ENCODE measurements at places on chromosomes 3 and 15. TPM values are rescaled to one million over a fixed set of nuclear protein-coding genes. Genes with fewer than 3 reads are reported as not detected.
A peak's percentile ranks its signal among the peaks of the same experiment; 100 is the strongest.

The GOLGA8S gene
- 0.20 TPM for total RNA-seq

DNA sequence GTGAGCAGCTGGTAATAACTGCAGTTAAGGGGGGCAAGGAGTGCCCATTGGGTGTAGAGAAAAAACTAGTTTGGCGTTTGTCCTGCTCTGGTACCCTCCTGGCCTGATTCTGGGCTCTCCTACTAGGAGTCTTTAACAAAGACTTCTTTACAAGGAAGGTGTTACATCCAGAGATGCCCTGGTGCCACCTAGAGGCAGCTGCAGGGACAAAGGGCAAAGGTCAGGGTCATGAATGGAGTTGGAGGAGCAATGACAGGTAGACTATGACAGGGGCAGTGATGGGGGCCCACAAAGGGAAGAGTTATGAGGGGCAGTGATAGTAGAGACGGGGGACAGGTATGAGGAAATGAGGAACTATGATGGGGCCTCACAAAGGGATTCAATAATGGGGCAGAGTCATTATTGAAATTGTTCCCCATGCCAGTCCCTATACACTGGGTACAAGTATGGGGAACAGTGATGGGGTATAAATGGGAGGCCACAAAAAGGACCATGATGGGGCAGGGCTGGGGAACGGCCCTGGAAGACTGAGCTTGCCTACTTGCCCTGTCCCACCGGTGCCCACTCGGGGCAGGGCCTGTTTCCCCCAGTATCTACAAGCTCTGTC lies 7.9 kb downstream of the CCDC71 start:
- H3K27me3 ChIP-seq: no peaks in the 10 kb centered on the region
- H3K36me3 ChIP-seq: peaks cover 6% of the 10 kb centered on the region
- H3K4me1 ChIP-seq: no peaks in the 10 kb centered on the region
- H3K27ac ChIP-seq: no peak overlapping the region

GRCh38 chr15:78950902-78951840 lies 6.3 kb upstream of the CTSH start:
- no peaks in the 10 kb centered on the region for H3K27me3 ChIP-seq
- H3K27ac ChIP-seq: peak overlapping the region; percentile 80
- H3K4me3 ChIP-seq: no peak overlapping the region

DNA sequence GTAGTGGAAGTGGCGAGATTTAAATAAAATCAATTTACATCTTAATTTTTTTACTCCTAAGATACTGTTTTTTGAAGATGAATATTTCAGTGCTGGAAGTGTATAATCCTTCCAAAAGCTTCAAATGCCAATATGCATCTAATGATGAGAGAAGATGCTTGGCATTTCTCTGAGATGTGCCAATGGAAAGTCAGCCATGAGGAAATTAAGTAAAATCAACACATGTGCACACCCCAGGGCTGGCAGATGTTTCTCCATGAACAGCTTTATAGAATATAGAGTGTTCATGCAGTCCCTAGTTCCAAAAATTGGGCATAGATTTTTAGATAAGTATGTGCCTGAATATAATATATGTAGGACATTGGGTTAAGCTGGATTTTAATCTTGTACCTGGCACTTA lies 90.1 kb downstream of the CPNE4 start:
- H3K4me1 ChIP-seq: no peaks in the 10 kb centered on the region
- DNase-seq: no peak
- no peaks in the 10 kb centered on the region for H3K27me3 ChIP-seq
- no peaks in the 10 kb centered on the region for H3K36me3 ChIP-seq
- H3K27ac ChIP-seq: no peak overlapping the region

GRCh38 chr3:8574670-8575322 lies 69.8 kb downstream of the SSUH2 start:
- H3K4me3 ChIP-seq: no peak overlapping the region
- H3K36me3 ChIP-seq: peaks cover 14% of the 10 kb centered on the region
- no peak for DNase-seq
- H3K27me3 ChIP-seq: no peaks in the 10 kb centered on the region

The CACNA2D3 gene
- 7.3 TPM for total RNA-seq

The PEX5L gene
- total RNA-seq: 0.78 TPM

The RASGRF1 gene
- 105 TPM for total RNA-seq

DNA sequence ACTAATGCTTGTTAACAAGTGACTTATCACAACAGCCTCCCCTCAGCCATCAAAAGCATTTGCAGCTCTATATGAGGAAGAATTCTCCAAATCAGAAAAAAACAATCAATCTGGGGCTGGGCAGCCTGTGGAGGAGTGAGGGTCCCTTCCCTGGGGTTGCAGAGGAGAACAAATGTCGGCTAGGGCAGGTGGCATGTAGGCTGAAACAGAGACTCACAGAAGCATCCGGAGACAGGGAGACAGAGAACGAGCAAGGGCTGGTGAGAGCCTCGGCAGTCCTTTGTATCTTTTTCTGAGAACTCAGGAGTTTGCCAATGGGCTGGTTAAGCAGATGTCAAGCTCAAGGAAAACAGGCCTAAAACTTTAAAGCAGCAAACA lies 15.8 kb downstream of the ITGA11 start:
- no peaks in the 10 kb centered on the region for H3K27me3 ChIP-seq
- no peak for DNase-seq
- no peak overlapping the region for H3K27ac ChIP-seq
- no peaks in the 10 kb centered on the region for H3K36me3 ChIP-seq

GRCh38 chr3:95939235-95939809 lies 875.1 kb upstream of the EPHA6 start:
- H3K27me3 ChIP-seq: no peaks in the 10 kb centered on the region
- no peak overlapping the region for H3K27ac ChIP-seq
- no peak for DNase-seq

DNA sequence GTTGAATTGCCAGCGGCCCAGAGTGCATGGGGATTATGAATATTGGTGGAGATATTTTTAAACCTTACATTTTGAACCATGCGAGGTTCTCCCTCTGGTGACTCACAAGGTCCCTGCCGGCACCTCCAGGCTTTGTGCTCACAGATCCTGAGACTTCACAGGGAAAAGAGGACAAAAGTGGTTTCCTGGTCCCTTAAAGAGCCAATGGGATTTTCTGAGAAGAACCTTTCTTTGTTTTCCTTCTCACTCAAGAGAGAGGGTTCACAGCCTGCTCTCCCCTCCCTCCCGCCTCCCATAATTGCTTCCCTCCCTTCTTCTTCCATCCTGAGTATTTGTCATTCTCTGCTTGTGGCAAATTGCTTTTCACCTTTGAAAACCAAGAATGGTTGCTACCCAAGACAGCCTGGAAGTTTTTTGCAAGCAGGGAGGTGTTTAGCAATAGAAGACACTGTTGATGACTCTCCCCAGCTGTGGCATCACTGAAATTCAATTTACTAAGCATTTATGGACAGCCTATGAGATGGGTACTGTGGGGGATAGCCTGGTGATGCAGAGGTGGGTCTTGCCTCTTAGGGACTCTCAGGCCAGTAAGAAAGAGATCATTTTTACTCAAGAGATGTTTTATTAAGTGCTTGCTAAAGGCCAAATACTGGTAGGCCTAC lies 76.6 kb downstream of the CPN2 start:
- H3K4me1 ChIP-seq: peaks cover 49% of the 10 kb centered on the region
- H3K4me3 ChIP-seq: no peak overlapping the region

The CCDC54 gene
- total RNA-seq: not detected

The TNNC1 gene
- total RNA-seq: 88.9 TPM

GRCh38 chr3:49122022-49122421 lies 1.4 kb upstream of the USP19 start:
- no peak overlapping the region for H3K27ac ChIP-seq
- H3K27me3 ChIP-seq: no peaks in the 10 kb centered on the region

GRCh38 chr3:166100730-166101129 lies 263.5 kb upstream of the BCHE start:
- DNase-seq: no peak
- no peaks in the 10 kb centered on the region for H3K27me3 ChIP-seq
- H3K36me3 ChIP-seq: no peaks in the 10 kb centered on the region
- no peaks in the 10 kb centered on the region for H3K4me1 ChIP-seq
- no peak overlapping the region for H3K27ac ChIP-seq

GRCh38 chr15:38843051-38843501 lies 278.5 kb upstream of the RASGRP1 start:
- H3K36me3 ChIP-seq: no peaks in the 10 kb centered on the region
- DNase-seq: no peak
- no peak overlapping the region for H3K27ac ChIP-seq
- H3K4me3 ChIP-seq: no peak overlapping the region

- peaks cover 13% of the 10 kb centered on the region for H3K4me1 ChIP-seq
- H3K36me3 ChIP-seq: no peaks in the 10 kb centered on the region
- no peak overlapping the region for H3K4me3 ChIP-seq
- no peak overlapping the region for H3K27ac ChIP-seq
- DNase-seq: no peak
- no peaks in the 10 kb centered on the region for H3K27me3 ChIP-seq
These were observed 62.9 kb downstream of the PTPRG start for GRCh38 chr3:61624300-61624699.
